Activated CD4-positive, alpha-beta T cell treated with anti-CD3 and anti-CD28 coated beads for 36 hours (primary cell): ENCODE measurements at places on chromosomes 7 and 10. TPM values are rescaled to one million over a fixed set of nuclear protein-coding genes. Genes with fewer than 3 reads are reported as not detected.

DNA sequence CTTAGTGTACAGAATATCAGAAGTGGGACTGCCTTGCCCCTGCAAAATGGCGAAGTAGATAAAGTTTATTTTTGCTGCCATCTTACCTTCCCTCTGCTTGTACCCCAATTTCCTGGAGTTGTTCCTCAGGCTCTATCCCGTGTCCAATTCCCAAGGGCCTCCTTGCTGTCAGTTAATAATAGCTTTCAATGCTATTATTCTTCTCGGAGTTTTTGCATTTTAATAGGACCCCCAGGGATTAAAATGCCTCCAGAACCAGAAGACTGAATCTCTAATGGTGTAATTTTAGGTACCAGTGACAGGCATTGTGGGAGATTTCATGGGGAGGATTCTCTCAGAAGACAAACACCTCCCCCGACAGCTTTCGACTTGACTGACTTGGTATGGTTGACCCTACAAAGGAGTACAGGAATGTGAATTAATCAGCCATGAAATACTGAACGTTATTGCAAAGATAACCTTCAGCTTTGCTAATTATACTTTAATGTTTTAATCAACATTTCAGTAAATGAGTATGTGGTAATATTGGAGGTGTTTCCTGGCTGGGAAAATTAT is 75.2 kb downstream of the ZNF22 start:
- H3K4me3 ChIP-seq: no peak overlapping the region
- H3K4me1 ChIP-seq: no peaks in the 10 kb centered on the region
- H3K36me3 ChIP-seq: no peaks in the 10 kb centered on the region
- no peak overlapping the region for H3K27ac ChIP-seq
- no peak for DNase-seq
- H3K27me3 ChIP-seq: peaks cover 11% of the 10 kb centered on the region

GRCh38 chr10:103795634-103796270 is 59.6 kb downstream of the SH3PXD2A start:
- H3K27me3 ChIP-seq: no peaks in the 10 kb centered on the region
- no peak overlapping the region for H3K4me3 ChIP-seq
- no peak overlapping the region for H3K27ac ChIP-seq
- H3K4me1 ChIP-seq: peaks cover 7% of the 10 kb centered on the region

DNA sequence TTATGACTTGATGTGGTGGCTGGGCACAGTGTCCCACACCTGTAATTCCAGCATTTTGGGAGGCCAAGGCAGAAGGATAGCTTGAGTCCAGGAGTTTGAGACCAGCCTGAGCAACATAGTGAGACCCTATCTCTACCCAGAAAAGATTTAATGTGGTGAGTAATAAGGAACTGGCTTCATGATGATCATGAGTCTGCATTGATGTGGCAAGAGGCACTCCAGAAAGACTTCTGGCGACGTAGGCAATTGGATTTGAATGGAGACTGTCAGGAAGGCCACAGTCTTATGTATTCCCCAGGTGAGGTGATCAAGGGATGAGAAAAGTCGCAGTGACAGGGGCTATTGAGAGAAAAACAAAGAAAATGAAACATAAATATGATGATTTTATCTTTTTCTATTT is 138.0 kb downstream of the CACNB2 start:
- peaks cover 4% of the 10 kb centered on the region for H3K27me3 ChIP-seq
- no peak for DNase-seq
- H3K36me3 ChIP-seq: no peaks in the 10 kb centered on the region
- no peak overlapping the region for H3K27ac ChIP-seq

DNA sequence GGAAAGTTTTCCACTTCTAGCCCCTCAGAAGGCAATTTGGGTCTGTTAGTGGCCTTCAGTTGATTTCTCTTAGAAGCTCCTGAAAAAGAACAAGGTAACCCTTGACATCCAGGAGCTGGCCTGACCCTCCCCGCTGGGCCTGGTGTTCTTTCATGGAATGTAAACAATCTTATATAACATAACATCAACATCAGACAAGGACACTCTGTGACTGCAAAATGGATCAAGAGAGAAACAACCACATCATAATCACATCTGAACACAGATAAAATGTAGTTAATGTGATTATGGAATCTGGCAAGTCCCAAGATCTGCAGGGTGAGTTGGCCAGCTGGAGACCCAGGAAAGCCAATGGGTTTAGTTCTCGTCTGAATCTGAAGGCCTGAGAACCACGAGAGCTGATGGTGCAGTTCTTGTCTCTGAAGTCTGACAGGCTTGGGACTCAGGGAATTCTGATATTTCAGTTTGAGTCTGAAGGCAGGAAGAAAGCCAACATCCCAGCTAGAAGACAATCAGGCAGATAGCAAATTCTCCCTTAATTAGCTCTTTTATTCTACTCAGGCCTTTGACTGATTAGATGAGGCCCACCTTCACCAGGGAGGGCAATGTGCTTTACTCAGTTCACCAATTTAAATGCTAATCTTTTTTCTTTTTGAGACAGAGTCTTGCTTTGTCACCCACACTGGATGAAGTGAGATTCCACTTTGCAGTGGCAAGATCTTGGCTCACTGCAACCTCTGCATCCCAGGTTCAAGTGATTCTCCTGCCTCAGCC is 91.4 kb upstream of the NAMPT start:
- H3K27ac ChIP-seq: no peak overlapping the region
- peaks cover 10% of the 10 kb centered on the region for H3K4me1 ChIP-seq
- DNase-seq: no peak

- H3K4me3 ChIP-seq: no peak overlapping the region
- DNase-seq: no peak
- no peaks in the 10 kb centered on the region for H3K27me3 ChIP-seq
- peak overlapping the region; percentile 43 for H3K27ac ChIP-seq
Measured at GRCh38 chr7:149293946-149294633, 32.1 kb downstream of the ZNF783 start.

DNA sequence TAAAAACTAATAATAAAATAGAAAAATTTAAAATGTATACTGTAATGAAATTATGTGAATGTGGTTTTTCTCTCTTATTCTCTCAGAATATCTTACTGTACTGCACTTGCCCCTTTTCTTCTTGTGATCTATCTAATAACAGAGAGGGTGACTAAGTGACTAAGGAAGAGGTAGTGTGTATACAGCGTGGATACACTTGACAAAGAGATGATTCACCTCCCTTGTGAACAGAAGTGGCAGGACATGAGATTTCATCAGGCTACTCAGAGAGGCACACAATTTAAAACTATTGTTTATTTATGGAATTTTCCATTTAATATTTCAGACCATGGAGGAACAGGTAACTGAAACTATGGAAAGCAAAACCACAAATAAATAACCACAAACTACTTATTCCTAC is 806.6 kb upstream of the GHITM start:
- no peak for DNase-seq
- H3K4me1 ChIP-seq: no peaks in the 10 kb centered on the region
- H3K27ac ChIP-seq: no peak overlapping the region
- H3K27me3 ChIP-seq: no peaks in the 10 kb centered on the region
- H3K4me3 ChIP-seq: no peak overlapping the region

DNA sequence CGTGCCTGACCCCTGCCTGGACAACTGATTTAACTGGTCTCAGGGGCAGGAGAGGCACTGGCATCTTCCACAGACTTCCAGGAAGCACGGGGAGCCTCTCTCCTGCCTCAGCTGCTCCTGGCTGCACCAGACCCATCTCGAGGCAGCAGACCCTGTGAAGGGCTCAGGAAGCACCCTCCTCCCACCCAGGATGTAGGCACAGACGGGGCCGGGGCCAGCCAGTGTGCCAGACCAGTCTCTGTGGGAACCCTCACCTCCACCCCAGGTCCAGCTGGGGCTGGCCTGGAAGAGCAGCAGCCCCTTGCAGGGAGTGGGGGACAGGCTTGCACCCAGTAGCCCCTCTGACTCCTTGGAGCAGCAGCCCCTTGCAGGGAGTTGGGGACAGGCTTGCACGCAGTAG is 56.3 kb downstream of the RASGEF1A start:
- no peaks in the 10 kb centered on the region for H3K4me1 ChIP-seq
- H3K27me3 ChIP-seq: no peaks in the 10 kb centered on the region
- no peak overlapping the region for H3K4me3 ChIP-seq
- DNase-seq: peak; percentile 3
- H3K36me3 ChIP-seq: no peaks in the 10 kb centered on the region
- no peak overlapping the region for H3K27ac ChIP-seq

DNA sequence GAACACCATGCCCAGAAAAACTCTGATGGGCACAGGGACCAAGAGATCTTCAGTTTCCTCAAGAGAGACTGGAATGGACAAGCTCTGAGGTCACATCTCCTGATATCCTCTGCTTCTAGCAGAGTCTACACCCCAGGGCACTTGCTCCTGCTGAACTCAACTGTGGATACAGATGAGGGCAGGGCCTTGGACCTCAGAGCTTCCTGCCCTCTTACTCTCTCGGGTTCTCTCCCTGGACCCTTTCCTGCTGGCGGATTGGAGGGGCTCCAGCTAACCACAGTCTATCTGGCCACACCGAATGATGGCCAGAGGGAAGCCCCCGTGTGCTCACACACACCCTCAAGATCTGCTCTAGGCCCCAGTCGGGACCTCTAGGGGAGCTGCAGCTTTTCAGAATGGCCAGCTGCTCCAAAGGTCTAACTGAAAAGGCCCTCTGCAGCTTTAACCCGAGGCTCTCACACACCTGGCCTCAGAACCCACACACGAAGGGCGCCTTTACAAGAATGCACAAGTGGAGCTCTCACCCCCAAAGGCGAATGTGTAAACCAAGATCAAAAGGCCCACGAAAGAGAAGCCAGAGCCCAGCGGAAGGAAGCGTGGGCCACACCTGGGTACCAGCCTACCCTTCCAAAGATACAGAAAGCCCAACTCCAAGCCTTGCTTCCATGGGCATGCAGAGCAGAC is 65.5 kb downstream of the FAM53B start:
- peaks cover 38% of the 10 kb centered on the region for H3K36me3 ChIP-seq
- H3K4me1 ChIP-seq: peaks cover 70% of the 10 kb centered on the region
- no peaks in the 10 kb centered on the region for H3K27me3 ChIP-seq
- peak overlapping the region; percentile 62 for H3K27ac ChIP-seq
- H3K4me3 ChIP-seq: peak overlapping the region; percentile 29
- peak; percentile 34 for DNase-seq

- H3K4me1 ChIP-seq: no peaks in the 10 kb centered on the region
- no peak overlapping the region for H3K27ac ChIP-seq
- no peaks in the 10 kb centered on the region for H3K27me3 ChIP-seq
- no peak for DNase-seq
- no peak overlapping the region for H3K4me3 ChIP-seq
- no peaks in the 10 kb centered on the region for H3K36me3 ChIP-seq
Measured at GRCh38 chr7:33744293-33745075, 160.9 kb upstream of the BMPER start.

DNA sequence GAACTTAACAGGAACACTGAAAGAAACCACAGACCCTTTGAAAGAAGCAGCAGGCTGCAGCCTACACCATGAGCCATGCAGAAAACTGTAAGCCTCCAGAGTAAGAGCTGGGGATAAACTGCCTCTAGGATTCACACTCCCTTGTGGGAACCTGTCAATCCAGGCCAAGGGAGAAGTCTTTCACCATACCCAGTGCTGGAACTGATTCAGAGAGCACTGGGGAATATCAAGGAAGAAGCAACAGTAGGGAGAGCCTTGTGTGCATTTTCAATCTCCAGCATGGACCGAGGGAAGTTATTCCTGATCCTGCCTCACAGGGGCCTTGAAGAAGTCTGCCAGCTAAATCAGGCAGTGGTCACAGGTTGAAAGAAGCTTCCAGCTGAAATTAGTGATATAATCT is 282.2 kb downstream of the AGMO start:
- no peak overlapping the region for H3K27ac ChIP-seq
- no peaks in the 10 kb centered on the region for H3K4me1 ChIP-seq
- H3K36me3 ChIP-seq: no peaks in the 10 kb centered on the region
- no peak overlapping the region for H3K4me3 ChIP-seq

GRCh38 chr10:79243181-79244067 is 103.8 kb upstream of the PPIF start:
- H3K36me3 ChIP-seq: peaks cover 18% of the 10 kb centered on the region
- peak; percentile 87 for DNase-seq
- H3K27me3 ChIP-seq: no peaks in the 10 kb centered on the region
- H3K4me3 ChIP-seq: peak overlapping the region; percentile 83

DNA sequence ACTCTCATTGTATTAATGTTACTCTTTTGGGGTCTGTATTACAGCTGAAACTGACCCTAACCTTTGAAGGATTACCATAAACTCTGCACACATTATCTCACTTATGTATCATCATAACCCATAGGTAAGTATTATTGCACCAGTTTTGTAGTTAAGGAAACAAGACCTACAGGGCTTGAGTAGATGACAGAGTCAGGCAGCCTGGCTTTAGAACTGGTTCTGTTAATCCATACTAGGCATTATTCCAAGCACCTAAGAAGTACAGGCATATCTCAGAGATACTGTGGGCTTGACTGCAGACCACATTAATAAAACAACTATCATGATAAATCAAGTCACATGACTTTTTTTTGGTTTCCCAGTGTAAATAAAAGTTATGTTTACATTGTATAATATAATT is 17.1 kb upstream of the AKR1B1 start:
- peaks cover 2% of the 10 kb centered on the region for H3K27me3 ChIP-seq
- H3K27ac ChIP-seq: no peak overlapping the region
- no peak overlapping the region for H3K4me3 ChIP-seq
- H3K36me3 ChIP-seq: no peaks in the 10 kb centered on the region

DNA sequence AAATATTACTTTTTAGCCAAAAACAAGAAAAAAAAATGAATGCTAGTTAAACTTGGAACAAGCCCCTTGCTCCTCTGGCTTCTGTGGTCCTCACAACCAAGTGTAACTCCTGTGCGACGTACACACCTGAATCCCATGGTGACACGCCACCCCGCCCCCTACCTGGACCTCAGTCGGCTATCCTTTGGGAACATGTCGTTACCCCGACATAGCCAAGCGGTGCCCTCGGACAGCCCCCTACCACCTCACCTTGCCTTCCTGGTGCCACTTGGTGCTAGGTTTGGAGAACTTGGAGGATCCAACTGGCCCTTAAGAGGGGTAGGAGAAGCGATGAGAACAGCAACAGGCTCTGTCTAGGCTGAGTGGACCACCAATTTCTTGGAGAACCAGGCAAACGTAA is 12.0 kb upstream of the SMARCD3 start:
- no peaks in the 10 kb centered on the region for H3K4me1 ChIP-seq
- no peaks in the 10 kb centered on the region for H3K36me3 ChIP-seq
- no peak overlapping the region for H3K4me3 ChIP-seq
- peaks cover 19% of the 10 kb centered on the region for H3K27me3 ChIP-seq
- no peak overlapping the region for H3K27ac ChIP-seq

DNA sequence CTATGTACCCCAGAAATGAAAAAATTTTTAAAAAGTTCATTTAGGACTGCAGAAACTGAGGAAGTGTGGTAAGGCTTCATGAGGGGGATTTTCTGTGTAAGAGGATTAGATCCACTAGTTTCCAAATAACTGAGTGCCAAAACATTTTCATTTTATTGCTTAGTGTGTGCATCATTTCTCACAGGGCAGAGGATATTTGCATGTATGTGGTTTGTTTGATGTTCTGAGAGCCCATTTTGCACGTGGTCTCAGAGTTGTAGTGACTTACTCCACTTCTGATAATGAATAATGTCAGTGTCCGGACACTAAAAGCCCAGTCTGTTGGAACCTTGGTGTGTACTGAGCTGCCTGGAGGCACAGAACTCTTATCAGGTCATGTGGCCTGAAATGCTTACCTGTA is 299.9 kb downstream of the AUTS2 start:
- no peak overlapping the region for H3K27ac ChIP-seq
- H3K4me1 ChIP-seq: no peaks in the 10 kb centered on the region

ODAD2 gene
- total RNA-seq: not detected

FOXI2 gene
- total RNA-seq: not detected

TRUB1 gene
- 15.0 TPM for total RNA-seq

ARHGEF5 gene
- total RNA-seq: 14.8 TPM

PAX4 gene
- total RNA-seq: not detected
